Activated CD4-positive, alpha-beta T cell treated with anti-CD3 and anti-CD28 coated beads for 4 hours (primary cell): ENCODE measurements at places on chromosomes 4 and X.

DNA sequence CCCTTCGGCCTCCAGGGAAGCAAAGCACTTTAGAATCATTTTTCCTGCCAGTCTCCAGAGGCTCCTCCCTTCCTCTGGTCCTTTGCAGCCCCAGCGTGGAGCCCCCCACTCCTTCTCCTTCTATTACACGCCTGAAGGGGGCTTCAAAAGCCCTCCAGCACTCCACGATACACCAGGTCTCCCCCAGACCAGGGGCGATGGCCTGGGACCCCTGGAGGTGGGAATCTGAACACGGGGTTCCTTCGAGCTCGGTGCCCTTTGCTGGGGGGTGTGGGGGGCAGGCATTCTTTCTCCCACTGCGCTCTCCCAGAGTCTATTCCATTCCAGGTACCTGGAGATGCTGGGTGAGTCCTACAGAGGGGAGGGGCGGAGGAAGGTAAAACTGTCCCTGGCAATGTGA, 97.6 kb downstream of the HMX1 start:
- no peak for DNase-seq

DNA sequence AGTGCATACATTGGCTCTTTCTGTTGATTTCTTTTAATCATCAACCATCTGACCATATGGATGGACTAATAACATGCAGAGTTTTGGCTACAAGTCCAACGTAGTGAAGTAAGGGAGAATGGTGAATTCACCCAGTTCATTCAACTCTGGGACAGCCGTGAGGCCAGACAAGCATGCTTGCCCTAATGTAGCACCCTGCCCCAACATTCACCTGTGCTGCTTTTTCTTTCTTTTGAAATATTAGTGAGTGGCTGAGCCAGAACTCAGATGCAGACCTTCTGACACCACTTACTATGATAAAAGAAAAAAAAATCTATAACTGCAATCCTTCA, 17.5 kb downstream of the ARSJ start:
- no peak for DNase-seq

GRCh38 chr4:52625216-52625615, 33.9 kb downstream of the USP46 start:
- no peak for DNase-seq

DNA sequence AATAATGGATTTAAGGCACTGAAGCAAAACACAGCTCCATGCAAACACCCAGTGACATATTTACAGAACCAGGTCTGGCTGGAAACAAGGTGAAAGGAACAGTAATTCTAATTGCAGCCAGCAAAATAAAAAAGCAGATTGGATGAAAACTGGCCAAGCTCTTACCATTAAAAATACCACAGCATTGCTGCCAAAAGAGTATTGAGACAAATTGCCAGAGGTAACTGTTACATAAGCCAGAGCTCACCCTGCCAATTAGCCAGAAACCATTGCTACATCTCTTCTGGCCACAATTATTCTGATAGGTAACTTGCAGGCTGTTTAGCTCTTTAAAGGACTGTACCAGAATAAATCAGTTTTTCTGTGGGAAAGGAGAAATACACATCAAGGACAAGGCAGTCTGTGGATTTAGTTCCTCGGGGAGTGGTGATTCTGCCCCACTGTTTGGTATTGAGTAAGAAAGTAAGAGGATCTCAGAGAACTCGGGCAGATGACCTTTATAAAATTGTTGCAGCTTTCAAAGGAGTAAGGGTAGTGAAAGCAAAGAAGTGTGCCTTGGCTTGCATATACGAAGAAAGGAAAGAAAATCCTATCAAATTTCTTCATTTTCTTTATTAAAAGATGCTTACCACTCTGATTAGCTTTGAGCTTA, 369.5 kb downstream of the PPP3CA start:
- no peak for DNase-seq

GRCh38 chr4:113474017-113474416, 287.5 kb downstream of the CAMK2D start:
- DNase-seq, result no peak

DNA sequence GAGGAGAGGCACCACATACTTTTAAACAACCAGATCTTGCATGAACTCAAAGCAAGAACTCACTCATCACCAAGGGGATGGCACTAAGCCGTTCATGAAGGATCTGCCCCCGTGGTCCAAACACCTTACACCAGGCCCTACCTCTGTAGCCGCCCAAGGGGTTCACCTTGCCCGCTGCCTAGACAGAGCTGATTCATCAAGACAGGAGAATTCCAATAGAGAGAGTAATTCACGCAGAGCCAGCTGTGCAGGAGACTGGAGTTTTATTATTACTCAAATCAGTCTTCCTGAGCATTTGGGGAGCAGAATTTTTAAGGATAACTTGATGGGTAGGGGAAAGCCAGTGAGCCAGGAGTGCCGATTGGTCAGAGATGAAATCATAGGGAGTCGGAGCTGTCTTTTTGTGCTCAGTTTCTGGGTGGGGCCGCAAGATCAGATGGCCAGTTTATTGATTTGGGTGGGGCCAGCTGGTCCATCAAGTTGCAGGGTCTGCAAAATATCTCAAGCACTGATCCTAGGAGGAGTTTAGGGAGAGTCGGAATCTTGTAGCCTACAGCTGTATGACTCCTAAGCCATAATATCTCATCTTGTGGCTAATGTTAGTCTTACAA, 364.7 kb downstream of the PCDH7 start:
- DNase-seq, result no peak

DNA sequence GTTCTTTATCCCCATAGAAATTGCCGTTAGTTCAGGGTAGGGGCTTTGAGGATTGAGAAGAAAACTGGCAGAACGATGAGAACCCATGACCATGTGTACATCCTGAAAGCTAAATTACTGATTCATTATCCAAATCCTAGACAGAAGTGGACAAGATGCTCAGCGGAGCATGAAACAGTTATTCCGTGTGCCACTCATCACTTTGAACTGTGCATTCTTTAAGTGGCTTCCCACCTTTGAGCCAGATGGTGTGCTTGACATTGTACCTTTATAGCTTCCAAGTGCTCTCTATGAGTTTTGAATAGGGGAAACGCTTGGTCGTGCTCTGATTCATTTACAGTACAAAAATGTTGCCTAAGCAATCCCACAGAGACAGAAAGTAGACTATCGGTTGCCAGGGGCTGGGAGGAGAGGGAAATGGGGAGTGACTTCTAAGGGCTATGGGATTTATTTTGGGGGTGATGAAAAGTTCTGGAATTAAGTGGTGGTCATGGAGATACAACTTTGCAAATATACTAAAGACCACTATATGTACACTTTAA, 100.0 kb downstream of the DOCK11 start:
- no peak for DNase-seq

DNA sequence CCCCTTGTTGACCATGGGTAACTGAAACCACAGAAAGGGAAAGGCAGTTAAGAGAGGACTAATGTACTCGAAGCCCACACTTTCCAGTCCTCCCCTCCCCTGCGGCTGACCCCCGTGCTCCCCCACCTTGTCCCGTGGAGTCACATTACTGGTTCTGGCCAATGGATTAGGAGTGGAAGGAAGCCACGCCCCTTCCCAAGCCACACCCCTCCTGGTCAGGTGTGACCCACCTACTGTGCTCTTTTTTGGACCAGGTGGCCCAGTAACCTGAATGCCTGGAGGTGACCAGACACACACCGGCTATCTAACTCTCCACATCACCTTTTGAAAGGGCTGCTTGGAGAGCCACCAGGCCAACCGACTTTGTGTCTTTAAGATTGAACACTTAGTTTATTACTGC, 109.3 kb upstream of the MSX1 start:
- DNase-seq, result no peak

DNA sequence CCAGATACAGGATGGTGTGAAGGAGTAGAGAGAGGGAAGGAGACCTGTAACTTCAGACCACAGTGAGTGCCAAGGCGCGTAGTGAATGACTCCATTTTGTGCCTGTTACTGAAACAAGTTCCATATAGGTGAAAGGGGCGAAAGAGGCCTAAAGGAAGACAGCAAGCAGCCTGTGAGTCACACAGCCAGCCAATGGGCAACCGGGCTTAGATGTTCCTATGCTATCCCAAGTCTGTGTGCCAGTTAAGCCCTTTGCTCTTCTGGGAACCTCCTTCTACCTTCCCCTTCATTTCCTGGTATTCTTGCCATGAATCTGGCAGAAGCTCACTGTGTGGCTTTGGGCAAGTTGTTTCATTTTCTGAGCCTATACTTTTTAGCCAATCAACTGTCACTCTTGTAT, 161.8 kb upstream of the LDB2 start:
- no peak for DNase-seq

GRCh38 chrX:150240643-150240970, 122.5 kb upstream of the MAMLD1 start:
- DNase-seq, result no peak

DNA sequence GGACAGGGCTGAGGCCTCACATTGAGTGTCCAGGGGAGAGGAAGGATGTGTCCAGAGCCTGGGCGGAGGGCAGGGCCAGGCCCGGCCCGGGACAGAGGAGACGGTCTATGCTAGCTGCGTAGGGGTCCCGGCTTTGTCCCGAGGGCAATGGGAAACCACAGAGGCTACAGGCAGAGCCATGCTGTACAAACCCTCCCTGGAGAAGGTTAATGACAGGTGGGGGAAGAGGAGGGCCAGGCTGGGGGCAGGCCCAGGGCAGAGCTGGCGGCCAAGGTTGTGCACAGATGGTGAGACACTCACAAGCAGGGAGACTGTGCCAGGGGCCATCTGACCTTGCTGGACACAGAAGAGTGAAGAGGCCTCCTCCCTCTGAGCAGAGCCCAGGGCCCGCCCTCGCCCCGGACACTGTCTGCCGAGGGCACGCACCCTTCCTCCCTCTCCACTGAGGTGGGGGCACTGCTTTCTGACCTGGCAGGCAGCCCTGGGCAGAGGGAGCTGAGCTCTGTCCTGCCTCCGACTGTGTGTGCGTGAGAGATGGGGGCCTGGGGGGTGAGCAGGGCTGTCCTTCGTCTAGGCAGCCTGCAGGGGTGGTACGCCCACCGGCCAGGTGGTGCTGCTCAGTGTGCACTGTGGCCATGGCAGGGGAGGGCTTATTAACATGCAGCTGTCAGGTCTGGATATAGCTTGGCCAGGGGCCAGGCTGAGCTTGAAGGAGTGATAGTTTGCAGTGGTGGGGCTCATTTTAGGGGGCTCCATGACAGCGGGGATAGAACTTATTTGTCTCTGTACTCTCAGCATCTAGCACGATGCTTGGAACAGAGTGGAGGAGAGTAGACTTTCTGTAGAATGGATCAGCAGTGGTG, 75.7 kb upstream of the LRPAP1 start:
- DNase-seq, result no peak

- DNase-seq, result no peak
These were observed 23.8 kb downstream of the CENPC start for GRCh38 chr4:67521506-67521905.

DNA sequence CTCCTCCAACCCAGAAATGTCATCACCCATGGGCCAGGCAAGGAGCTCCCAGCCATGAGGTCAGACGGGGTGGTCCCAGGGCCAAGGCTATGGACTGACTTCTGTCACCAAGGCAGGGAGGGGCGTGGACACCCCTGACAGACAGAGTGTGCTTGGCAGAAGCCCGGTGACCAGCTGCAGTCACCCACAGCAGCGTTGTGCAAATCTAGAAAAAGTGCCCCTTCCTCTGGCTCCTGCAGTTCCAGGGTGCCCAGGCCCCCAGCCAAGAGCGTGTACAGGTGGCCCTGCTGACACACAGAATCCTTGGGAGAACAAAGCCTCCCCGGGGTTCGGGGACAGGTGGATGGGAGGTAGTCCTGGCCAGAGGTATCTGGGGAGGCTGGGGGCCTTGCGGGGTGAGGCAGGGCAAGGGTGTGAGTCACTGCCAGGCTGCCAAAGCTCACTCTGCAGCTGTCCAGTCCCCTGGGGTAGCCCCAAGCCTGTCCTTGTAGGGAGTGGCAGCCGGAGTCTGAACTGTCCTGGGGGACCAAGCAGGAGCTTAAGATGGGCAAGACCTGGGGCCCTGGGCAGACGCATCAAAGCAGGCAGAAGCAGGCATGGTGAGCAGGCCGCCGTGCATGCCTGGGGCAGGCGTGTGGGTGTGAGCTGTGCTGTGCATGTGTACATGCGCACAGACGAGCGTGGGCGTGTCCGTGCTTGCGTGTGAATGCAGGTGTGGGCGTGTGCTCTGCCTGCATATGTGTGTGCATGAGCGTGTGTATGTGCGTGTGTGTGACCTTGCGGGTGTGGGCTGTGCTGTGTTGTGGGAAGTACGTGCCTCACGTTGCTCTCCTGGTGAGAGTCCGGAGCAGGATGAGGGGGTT, 3.3 kb downstream of the MYL5 start:
- DNase-seq, result peak; percentile 47

DNA sequence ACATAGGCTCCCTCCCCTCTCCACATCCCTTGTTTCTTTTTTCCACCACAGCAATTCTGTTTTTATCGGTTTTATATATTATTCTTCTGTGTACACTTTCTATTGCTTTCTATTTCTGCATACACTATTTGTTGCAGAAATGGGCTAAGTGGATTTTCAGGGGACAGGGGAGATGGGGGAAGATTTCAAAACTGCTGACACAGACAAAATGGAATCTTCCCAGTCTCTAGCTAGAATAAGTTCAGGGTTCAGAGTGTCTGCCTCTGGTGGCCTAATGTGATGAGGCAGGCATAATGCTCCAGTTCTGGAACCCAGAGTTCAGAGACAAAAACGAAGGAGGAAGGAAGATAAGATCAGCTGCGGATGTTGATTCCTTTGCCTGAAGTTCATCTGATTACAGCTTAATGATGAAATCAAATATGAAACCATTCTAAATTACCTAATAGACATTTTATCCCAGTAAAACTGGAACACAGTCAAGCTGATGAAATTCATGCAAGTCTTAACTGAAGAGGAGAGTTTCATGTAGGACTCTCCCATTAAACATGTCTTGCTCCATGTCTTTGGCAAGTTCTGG, 447.1 kb downstream of the AFF2 start:
- DNase-seq, result no peak

DNA sequence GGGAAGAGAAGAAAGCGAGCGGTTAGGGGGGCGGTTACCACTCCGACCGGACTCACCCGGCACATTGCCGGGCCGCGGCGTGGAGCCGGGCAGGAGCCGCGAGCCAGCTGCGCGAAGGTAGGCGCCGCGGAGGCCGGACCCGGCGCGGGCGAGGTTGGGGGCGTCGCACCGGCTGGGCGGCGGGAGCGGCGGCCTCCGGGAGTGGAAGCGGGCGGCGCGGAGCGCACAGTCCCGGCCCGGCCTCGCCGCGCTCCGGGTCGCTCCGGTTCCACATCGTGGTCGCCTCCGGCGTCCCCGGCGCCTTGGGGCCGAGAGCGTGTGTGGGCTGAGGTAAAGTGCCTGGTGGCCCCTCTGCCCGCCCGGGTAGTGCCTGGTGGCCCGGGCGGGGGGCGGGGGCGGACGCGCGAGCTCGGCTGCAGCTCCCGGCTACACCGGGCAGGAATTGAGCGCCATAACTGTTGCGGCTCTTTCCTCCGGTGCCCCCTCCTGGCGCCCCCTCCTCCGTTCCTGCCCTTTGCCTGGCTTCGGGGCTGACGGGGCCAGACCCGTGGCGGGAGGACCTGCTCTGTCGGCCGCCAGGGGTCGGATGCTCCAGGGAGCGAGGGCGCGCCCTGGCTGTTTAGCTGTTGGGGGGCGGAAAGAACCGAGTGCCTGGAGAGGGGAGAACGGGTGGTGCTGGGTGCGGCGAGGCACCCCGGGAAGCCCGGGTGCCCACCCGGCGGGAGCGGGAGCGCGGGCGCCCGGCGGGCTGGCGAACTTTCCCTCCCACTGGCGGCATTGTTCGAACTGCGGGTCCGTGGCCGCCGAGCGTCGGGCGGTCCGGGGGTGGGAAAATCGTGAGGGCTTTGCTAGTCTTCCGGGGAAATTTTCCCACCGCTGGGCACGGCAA, 626 bp downstream of the JADE3 start:
- peak; percentile 12 for DNase-seq

- no peak for DNase-seq
These were observed 3.3 kb downstream of the CSN1S1 start for GRCh38 chr4:69934150-69934549.

GRCh38 chr4:156536661-156537060, 434.9 kb downstream of the PDGFC start:
- DNase-seq, result no peak
